ENCODE measurements at places on chromosomes 3 and 15.
A peak's percentile ranks its signal among the peaks of the same experiment; 100 is the strongest.

GRCh38 chr3:121629601-121630000 lies 31.1 kb downstream of the HCLS1 start:
- DNase-seq: no peak

DNA sequence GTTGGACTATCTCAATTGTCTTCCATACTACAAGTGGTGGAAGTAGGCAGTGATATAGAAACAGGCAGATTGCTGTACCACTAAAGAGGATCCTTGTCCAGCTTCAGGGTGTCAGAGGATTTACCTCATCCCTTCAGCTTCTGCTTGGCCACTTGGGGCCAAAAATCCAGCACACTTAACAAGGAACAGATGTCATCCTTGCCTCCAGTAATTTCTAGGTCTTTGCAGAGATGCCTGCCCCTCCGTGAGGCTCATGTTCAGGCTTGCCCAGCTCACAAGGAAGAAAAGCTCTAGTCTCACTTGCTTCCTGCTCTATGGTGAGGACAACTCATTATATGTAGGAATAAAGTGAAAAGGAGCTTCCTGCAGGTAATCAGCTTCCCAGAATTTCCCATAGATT lies 510.3 kb downstream of the EPHA3 start:
- DNase-seq: no peak

GRCh38 chr3:63976161-63976871 lies 47.0 kb downstream of the PSMD6 start:
- no peak for DNase-seq

DNA sequence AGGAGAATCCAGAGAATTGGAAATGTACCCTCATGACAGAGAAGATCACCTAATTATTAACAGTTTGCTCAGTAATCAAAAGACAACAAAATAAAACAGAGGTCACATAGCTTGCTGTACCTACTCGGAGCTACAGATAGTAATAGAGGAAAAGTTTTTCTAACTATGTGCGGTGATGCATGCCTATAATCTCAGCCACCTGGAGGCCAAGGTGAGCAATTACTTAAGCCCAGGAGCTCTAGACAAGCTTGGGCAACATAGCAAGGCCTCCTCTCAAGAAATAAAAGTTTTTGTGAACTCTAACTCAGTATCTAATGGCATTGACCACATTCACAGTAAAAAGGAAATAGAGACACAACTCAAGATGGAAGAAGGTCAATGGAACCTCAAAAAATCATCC lies 243.6 kb downstream of the ATP8B4 start:
- DNase-seq: no peak

GRCh38 chr3:72894976-72895552 lies 7.2 kb downstream of the GXYLT2 start:
- no peak for DNase-seq

GRCh38 chr15:101012326-101013200 lies 93.4 kb downstream of the LRRK1 start:
- no peak for DNase-seq

DNA sequence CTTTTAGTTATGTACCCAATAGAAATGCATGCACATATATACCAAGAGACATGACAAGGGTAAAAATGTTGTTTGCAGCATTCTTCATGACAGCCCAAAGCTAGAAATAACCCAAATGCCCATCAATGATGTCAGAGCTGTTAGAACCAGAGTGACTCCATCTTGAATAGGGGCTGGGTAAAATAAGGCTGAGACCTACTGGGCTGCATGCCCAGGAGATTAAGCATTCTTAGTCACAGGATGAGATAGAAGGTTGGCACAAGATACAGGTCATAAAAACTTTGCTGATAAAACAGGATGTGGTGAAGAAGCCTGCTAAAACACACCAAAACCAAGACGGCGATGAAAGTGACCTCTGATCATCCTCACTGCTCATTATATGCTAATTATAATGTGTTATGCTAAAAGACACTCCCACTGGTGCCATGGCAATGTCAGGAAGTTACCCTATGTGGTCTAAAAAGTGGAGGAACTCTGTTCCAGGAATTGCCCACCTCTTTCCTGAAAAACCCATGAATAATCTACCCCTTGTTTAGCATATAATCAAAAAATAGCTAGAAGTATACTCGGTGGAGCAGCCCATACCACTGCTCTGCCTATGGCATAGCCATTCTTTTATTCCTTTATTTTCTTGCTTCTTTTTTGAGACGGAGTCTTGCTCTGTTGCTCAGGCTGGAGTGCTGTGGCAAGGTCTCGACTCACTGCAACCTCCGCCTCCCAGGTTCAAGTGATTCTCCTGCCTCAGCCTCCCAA lies 32.9 kb downstream of the ZBTB11 start:
- no peak for DNase-seq

GRCh38 chr3:177385831-177386301 lies 188.6 kb upstream of the TBL1XR1 start:
- DNase-seq: no peak

GRCh38 chr3:68861521-68861920 lies 70.8 kb downstream of the TAFA4 start:
- DNase-seq: no peak

DNA sequence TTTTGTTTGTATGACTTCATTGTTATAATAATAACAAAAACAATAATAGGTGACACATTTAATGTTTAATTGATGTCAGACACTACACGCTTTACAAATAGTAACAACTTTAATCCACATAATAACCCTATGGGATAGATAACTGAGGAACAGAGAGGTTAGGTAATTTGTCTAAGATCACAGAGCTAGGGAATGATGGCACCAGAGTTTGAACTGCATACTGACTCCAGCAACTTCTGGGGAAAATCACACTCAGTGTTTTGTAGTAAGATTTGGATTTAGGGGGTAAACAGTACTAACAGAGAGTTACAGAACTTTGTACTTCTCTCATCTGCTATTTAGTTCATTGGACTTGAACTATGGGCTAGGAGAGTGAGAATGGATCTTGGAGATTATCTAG lies 66.0 kb downstream of the CMSS1 start:
- no peak for DNase-seq

DNA sequence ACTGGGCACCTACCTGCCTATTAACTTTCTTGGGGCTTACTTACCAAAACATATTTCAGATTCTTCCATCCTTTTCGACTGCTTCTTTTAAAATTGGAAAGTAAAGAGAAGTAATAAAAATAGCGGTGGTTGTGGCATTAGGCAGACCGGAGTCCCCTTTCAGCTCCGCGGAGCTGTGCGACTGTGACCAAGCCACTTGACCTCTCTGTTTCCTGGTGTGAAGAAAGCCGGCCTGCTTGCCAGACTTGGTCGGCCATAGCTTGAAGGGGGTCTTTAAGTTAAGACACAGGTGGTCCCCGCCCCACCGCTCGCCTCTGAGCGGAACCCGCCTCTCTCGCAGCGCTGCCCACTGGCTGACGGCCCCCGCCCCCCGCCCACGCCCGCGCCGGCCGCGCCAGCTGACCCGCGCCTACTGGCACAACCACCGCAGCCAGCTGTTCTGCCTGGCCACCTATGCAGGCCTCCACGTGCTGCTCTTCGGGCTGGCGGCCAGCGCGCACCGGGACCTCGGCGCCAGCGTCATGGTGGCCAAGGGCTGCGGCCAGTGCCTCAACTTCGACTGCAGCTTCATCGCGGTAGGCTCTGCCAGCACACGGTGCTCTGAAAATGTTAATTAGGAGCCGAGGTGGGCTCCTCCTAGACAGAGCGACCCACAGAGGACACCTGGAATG lies 18.3 kb downstream of the NOX5 start:
- DNase-seq: no peak

DNA sequence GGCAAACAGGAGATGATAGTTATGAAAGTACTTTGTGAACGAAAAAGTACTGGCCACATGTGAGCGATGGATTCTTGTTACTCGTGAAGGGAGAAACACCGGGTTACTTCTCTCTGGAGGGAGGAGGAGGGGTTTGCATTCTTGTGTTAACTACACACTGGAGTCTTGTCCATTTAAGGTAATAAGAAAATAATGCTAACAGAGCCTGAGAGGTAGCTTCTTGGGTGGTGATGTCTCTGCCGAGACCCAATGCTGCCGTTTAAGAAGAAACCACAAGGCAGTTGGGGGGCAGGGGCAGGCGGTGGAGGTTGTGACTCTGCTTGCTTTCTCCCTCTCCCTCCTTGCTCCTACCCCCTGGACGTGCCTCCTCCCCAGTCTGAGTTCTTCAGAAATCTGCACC lies 100.9 kb upstream of the ROPN1 start:
- no peak for DNase-seq

DNA sequence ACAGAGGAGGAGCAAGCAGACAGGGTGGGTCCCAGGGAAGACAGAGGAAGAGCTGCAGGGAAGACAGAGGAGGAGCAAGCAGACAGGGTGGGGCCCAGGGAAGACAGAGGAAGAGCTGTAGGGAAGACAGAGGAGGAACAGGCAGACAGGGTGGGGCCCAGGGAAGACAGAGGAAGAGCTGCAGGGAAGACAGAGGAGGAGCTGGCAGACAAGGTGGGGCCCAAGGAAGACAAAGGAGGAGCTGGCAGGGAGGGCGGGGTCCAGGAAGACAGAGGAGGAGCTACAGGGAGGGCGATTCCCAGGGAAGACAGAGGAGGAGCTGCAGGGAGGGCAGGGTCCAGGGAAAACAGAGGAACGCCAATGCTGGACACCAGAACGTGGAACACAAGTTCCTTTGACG lies 66.5 kb downstream of the PLXNA1 start:
- no peak for DNase-seq

GRCh38 chr3:164408326-164408725 lies 670.0 kb downstream of the SI start:
- no peak for DNase-seq

DNA sequence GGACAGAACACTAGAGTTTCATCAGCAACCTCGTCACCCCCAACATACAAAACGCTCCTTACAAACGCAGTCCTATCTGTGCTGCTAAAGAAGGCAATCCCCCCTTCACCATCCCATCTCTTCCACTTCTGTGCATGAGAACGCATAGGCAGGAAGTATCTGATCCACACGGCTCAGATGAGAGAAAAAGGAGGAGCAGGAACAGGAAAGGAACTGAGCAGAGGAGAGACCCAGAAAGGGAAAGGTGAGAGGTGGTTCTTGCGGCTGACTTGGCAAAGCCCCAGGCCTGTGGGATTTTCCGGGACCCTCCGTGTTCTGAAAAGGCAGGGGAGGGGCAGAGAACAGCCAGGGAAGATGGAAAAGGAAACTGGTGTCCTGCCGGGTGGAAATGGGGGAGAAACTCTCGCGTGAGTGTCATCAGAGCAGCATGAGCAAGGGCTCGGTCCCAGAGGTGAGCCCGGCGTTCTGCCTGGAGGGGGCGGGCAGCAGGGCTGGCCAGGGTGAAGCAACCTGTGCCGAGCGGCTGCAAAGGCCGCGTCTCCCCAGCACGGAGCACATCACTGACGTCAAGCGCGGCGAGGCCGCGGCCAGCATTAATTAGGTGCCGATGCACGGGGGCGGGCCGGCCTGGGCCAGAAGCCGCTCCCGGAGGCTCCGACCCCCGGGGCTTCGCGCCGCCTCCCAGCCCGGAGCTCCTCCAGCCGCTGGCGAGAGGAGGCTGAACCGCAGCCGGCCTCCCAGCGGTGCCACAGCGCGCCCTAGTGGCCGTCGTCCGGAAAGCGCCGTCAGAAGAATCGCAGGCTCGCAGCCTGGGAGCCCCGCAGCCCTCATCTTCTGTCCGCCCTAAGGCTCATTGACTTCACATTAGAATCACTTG lies 35.8 kb downstream of the CPN2 start:
- peak; percentile 82 for DNase-seq

DNA sequence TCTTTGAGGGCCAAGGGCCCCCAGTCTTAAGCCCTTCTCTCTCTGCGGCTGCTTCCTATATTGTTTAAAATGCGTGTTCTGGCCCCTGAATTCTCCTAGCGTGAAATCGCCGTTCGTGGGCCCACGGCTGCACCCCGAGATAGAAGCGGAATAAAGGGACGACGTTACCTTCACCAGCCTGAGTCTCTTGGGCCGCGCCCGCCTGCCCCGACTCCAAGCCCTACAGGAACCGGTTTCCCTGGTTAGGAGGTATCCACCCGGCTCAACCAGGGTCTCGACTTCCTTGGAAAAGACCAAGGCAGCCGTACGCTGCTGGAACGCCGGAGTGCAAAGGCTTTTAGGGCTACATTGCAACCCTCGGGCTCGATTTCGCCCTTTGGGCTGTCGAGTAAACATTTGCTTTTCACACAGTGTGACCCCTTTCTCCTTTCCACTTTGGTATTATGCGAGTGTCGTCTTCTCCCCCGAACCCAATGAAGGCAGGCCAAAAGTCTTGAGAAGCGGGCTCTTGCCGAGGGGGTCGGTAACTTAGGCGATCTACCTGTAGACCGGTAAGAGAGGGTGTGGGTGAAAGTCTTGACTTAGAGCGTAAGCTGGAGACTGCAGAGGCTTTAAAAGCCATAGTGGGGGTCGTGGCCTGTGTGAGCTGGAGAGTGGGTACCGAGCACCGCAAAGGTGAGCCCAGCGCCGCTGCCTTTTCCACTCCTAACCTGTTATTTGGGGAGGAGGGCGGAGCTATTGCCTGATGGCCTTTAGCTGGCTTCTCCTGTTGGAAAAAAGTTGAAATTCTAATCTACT lies 2.0 kb downstream of the TRIM71 start:
- no peak for DNase-seq

- no peak for DNase-seq
Measured at GRCh38 chr3:108178676-108179075, 43.5 kb downstream of the IFT57 start.

DNA sequence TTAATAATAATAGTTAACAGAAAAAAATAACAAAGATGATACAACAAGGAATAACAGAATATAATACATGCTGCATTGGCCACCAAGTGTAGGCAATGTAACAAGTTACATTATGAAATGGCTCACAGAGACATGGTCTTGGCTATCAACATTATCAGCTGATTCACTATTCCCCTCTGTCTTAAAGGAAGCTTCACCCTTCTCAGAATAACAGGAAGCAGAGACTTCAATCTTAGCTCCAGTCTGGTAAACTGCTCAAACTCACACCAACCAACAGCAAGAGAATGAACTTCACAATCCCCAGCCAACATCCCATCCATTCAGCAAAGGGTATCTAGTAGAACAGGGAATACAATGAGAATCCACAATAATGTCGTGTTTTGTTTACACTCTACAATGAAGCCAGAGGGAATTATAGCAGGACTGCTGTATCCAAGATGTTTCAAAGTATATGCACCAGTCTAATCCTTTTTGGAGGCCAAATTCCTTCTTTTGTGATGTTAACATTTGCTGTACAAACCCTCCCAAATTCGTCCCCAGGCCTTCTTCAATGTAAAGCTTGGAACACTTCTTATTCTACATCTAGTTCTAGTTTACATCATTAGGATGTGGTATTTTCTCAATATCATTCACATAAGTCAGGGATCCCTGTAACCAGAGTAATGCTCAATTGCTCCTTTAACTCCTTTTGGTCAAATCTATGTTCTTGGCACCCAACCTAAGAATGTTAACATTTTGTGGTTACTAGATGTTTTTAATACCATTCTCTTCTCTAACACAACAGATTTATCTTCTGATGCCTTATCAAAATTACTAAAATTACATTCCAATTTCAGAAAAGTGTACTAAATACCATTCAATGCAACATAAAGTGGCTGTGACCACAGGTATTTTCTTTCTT lies 52.4 kb upstream of the CMSS1 start:
- DNase-seq: no peak

DNA sequence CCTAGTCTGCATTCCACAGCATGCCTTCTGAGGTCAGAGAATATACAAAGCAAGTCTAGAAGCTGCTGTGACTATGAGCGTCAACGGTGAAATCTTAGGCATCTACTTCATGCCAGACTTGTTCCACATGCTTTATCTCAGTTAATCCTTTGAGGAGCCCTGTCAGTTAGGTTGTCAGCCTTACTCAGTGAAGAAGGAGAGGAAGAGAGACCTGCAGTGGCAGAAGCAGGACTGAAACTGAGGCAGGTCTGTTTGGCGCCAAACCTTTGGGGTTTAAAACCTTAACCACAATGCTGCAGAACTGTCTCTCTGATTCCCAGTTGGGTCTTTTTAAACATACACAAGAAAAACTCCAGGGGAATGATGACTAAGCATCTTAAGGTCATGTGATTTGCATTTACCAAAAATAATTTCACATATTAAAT lies 139.0 kb upstream of the LIPC start:
- no peak for DNase-seq

Measured in stimulated activated CD4-positive, alpha-beta T cell treated with anti-CD3 and anti-CD28 coated beads, Interleukin-15, amount 100 ng/mL, for 1 hour (primary cell).